H7 (cell line): ENCODE measurements at places on chromosomes 12 and 14.

DNA sequence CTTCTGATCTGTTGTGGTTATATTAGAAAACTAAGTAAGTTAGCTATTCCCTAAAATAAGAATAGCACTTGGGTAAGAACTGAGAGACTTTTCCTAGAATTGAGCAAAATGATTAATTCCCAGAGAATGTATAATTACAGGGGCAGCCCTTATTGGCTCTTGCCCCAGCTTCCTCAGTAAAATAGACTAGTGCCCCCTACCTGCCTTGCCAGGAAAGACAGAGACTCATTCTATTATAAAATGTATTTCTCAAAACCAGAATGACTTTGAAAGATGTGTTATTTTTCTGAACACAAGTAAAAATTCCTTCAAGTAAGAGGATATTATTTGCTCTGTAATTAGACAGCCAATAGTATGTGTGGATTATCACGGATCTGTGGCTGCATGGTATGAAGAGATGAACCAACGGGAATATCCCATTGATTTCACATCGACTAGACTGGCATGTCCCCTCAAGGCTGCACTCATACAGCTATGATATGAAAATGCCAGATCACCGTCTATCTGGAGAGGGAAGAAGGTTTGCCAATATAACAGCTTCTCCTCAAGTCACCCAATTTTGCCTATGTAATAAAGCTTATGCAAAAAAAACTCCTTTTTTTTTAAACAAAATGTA lies 7.4 kb upstream of the GLRX5 start:
- no peak for DNase-seq

GRCh38 chr14:67697006-67697405 lies 1.4 kb upstream of the RDH11 start:
- DNase-seq, result no peak

GRCh38 chr12:12952036-12952435 lies at the start of gene GPRC5D:
GPRC5D (minus strand) TSS chr12:12952170; CDS start chr12:12950384, 1,786 bp downstream.
- no peak for DNase-seq

DNA sequence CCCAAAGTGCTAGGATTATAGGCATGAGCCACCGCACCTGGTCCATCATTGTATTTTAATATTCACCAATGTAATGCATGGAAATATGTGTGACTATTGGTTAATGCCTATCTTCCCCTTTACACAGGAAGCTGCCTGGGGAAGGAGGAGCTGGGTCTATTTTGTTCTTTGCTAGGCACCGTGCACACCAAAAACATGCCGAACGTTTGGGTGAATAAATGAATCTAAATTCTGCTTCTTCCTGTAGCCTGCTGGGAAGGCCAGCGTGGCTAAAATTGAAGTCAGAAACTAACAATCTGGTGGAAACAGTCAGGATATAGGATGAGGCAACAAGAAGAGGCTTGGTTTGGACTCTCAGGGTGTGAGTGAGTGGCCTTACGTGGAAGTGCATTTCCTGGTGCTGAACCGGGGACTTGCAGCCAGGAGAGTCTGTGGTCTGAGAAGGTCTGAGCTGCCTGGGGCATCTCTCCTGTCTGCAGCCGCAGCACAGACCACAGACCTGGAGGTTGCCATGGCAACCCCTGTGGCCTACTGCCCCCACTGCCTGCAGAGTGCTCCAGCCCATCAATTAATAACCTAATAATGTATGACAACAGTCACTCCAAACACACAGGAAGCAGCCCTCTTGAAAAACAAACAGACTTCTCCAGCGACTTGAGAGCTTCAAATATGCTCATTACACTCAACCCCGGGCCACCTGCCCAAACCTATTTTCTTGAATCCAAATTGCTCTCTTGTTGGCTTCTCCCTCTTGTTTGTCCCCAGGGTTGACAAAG lies 5.5 kb upstream of the GPR68 start:
- DNase-seq, result peak; percentile 71

DNA sequence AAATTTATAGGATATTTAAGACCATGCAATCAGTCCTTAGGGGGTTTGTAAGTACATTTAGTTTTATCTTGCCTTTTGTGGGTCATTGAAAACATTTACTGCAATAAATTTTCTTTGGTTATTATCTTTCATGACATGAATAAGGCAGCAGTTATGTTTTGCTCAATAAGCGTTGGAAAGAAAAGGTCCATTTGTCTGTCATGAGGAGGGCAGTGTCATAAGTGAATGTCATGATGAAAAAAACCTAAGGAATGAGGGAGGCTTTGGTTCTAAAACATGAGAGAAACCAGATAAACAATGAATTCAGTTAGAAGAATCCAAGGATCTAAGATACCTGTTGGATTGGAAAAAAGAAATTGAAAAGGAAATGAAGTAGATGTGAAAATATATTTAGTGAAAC lies 209.4 kb downstream of the NAV3 start:
- no peak for DNase-seq

DNA sequence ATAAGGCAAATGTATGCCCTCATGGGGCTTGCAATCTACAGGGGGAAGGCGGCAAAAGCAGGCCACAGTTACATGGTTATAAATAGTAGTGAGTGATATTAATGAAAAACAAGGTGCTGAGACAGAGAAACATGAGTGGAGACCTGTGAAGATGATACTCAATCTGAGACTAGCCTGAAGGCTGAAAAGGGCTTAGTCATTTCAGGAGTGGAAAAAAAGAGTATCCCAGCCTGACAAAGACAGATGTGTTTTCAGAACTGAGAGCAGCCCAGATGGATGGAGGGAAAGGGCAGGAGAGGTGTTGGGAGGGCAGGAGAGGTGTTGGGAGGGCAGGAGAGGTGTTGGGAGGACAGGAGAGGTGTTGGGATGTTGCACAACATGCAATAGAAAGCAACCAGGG lies 181.9 kb downstream of the C12orf42 start:
- no peak for DNase-seq

- DNase-seq, result peak; percentile 30
Observed at GRCh38 chr14:31927348-31927832, 149.7 kb upstream of the ARHGAP5 start.

DNA sequence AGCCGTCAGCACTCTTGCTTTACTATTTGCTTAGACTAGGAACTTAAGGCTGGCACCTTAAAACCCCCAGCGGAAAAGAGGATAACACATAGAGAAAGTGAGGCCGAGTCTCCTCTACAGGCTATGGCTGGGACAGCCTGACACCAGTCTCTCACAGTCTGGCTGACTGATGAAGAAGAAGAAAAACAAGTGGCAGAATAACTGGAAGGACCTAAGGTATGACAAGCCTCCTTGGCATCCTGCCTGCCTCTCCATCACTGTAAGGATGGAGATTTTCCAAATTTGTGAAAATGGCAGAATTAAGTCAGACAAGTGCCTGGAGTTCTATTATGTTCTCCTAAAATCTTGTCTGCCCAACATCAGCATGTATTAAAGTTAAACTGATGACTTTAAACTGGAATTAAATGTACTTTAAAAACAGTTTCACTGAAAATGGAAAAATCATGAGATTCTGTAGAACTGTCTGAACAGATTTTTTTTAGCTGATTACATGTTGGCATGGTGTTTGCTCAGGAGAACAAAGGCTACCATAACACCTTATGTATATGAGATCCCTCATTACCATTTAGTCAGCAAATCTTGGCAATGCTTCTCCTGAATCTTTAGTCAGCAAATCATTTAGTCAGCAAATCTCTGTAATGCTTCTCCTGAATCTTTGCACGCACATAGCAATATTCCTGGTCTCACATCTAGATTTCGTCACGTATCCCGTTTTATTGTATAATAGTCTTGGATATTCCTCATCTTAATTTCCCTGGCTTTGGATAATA lies 140.3 kb upstream of the AEBP2 start:
- no peak for DNase-seq

DNA sequence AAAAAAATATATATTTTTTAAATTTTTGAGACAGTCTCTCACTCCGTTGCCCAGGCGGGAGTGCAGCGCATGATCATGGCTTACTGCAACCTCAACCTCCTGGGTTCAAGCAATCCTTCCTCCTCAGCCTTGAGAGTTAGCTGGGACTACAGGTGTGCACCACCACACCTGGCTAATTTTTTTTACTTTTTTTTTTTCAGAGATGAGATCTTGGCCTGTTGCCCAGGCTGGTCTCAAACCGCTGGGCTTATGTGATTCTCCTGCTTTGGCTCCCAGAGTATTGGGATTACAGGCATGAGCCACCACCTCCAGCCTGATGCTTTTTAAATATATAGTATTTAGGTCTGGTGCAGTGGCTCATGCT lies 24.5 kb downstream of the MDM2 start:
- no peak for DNase-seq

DNA sequence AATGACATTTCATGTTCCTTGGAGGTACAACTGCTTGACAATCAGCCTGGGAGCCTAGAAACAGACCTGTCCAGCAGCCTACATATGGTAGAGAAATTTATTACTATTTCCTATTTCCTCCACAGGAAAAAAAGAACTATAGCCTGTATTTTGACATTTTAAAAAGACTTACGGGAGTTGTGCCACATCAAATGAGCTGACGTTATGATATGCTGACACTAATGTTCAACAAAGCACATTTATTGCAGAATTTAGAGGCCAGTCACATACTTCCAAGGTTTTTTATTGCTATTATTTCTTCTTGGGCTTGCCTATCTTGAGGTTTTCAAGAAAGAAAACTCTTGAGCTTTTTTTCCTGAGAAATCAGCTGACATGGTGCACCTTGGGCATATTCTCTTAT lies 305.3 kb downstream of the LRIG3 start:
- no peak for DNase-seq

DNA sequence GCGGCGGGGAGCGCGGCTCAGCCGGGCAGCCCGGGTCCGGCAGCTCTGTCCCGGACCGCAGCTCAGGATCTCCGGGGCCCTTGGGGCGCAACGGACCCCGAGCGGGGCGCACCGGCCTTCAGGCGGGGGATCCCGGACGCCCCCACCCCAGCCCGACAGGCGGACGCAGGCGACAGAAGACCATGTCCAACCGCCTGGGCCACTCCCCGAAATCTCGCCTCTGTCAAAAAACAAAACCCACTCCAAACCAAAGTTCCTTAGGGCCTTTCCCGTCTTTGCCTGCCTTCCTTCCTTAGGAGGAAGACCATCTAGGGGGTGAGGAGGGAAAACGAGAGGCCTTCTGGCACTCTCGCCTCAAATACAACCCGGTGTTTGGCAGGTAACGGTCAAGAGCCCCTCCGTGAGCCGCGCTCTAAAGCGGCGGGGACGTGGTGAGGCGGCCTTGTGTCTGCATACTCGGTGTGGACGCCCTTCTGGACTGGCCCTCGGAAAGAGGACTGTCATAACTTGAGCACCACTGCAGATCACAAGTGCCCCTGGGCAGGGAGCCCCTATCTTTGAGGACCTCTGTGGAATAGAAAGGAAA lies 604 bp downstream of the HCFC2 start:
- DNase-seq, result peak; percentile 52

- DNase-seq, result no peak
Observed at GRCh38 chr14:32662211-32662610, 276.5 kb upstream of the NPAS3 start.

DNA sequence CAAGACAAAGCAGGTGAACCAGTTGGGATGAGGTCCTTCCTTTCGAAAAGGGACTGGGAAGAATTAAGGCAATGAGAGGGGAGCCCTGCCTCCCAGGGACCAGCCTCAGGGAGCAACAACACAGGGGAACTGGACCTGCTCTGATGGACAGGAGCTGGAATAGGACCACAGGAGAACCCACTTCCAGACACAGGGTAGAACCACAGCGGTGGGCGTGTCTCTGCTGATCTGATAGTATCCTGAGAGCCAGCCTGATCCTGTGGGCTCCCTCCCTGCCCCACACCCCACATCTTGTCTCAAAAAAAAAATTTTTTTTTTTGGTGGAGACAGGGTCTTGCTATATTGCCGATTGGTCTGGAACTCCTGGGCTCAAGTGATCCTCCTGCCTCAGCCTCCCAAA lies 13.6 kb upstream of the PLEK2 start:
- no peak for DNase-seq

DNA sequence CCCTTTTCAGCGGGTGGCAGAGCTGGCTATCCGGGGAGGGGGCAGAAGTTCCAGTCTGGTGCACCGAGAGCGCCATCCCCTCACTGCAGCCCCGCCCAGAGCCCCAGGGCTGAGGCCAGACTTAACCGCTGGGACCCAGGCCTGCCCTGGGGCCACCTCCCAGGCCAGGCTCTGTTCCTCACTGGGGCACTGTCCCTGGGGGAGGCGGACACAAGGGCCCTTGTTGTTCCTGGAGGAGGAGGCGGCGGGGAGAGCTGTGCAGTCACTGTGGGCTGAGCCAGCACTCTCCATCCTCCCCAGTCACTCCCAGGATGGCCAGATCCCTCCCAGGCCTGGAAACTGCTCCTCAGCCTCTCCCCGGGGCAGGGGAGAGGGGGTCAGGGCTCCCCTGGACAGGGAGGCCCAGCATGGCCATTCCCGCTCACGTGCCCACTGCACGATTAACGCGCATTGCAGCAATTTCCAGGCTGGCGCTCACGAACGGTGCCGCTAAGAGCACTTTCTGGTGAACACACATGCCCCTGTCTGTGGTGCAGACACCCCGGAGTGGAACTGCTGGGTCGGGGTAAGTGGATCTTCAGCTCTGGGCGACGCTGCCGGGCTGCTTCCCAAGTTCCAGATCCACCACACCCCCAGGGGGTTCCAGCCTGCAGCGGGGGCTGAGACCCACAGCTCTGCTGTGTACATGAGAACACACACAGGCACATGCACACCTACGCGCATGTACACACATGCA lies 89.8 kb upstream of the SFSWAP start:
- DNase-seq, result no peak

- no peak for DNase-seq
Observed at GRCh38 chr14:92760524-92760805, 12.0 kb upstream of the LGMN start.

GRCh38 chr12:60093428-60093827 lies 497.6 kb downstream of the SLC16A7 start:
- DNase-seq, result no peak

DNA sequence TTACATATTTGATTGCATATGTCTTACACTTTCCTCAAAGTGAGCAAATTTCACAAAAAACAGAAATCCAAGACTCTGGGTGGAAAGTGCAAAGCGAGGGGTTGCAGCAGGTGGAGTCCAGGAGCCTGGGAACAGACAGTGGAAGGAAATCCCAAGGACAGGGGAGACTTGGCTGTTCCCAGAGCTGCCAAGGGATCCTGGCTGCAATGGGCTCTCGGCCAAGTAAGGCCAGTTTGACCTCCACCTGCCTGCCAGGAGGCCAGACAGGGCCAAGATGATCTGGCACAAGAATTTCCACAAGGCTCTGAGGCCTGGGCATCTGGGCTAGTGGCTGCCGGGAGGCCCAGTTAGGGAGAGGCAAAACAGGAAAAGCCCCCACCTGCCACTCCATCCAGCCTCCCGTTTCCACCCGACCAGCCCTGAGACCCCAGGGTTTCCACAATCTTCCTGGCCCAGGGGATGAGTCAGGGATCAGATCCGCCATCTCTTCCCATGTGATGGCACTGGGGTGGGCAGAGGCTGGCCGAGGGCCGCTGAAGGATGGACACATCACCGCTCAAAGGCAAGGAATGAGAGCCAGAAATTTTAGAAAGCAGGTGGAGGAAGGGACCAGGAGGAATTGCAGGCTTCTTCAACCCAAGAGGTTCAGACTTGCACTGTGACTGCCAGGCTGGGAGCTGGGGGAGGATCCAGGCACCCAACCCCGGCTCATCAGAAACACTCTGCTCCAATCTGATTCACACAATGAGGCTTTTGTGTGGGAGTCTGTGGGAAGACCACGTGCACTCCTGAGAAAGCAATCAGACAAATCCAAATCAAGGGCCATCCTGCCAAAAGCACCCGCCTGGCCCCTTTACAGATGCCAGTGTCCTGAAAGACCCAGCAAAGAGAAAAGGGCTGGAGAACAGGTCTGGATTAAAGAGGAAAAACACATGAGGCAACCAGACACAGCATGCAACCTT lies 16.3 kb downstream of the SCARB1 start:
- DNase-seq, result no peak

GRCh38 chr12:12319451-12320183 lies 30.4 kb downstream of the MANSC1 start:
- DNase-seq, result peak; percentile 58

GRCh38 chr14:82897469-82898308 lies 1364.0 kb upstream of the SEL1L start:
- no peak for DNase-seq
